ENCODE measurements at places on chromosomes 1 and 21.

GRCh38 chr1:96465441-96465840 lies 256.1 kb upstream of the PTBP2 start:
- no peak for DNase-seq

GRCh38 chr1:157269656-157270375 lies 131.6 kb upstream of the ETV3 start:
- peak; percentile 21 for DNase-seq

GRCh38 chr1:105686874-105687690 lies 1369.4 kb upstream of the PRMT6 start:
- DNase-seq = no peak

GRCh38 chr1:2356911-2357845 lies 34.2 kb downstream of the MORN1 start:
- DNase-seq = no peak

DNA sequence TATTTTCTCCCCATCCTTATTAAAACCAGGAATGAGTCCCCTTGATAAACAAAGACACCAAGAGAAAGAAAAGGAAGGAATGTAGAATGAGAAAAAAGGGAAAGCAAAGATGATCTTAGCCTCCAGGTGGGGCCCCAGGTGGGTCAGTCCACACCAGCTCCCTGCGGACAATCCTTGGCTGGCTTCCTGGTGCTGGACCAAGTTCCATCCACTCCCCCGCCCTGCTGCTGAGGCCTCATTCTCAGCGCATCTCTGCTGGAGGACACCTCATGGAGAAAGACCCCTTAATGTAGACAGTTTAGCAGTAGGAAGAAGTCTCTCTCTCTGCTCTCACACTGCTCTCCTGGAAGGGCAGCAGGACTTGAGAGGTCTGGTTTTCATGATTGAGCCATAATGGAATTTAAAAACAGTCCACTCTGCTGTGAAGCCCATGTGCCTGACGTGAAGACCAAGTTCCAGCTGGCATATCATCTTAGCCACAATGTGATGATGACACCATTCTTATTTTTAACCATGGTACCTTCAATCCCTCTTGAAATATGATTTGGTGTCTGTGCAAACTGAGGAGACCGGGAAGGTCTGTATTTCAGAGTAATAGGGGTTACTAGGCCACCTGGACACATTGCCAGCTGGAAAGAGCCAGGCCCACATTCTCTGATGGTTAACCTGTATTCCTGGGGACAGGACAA lies 83.1 kb downstream of the WLS start:
- DNase-seq = no peak

GRCh38 chr1:226988334-226988666 lies 48.2 kb downstream of the COQ8A start:
- DNase-seq = no peak

GRCh38 chr1:15849775-15850324 lies 2.3 kb downstream of the SPEN start:
- DNase-seq = peak; percentile 58

GRCh38 chr1:99365141-99365540 lies 100.8 kb downstream of the PLPPR4 start:
- DNase-seq = no peak

DNA sequence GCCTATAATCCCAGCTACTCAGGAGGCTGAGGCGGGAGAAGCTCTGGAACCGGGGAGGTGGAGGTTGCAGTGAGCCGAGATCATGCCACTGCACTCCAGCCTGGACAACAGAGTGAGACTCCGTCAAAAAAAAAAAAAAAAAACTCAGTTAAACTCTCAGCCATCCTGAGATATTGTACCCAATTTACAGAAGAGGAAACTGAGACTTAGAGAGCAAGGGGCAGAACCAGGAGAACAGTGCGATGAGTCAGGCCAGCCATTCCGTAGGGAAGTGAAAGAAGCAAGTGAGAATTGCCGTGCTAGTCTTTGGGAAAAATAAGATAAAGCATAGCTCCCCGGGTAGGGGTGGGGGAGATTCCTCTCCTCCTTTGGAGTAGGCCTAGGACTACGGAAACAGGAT lies 69.7 kb downstream of the SETD4 start:
- DNase-seq = no peak

GRCh38 chr1:8938232-8938999 lies 7.3 kb upstream of the CA6 start:
- DNase-seq = no peak

GRCh38 chr1:192977089-192977706 lies 82.0 kb downstream of the UCHL5 start:
- no peak for DNase-seq

GRCh38 chr1:165698761-165699052 lies 345 bp upstream of the ALDH9A1 start:
- DNase-seq = no peak

- no peak for DNase-seq
These were observed 7.9 kb upstream of the ARL8A start for GRCh38 chr1:202152399-202152798.

DNA sequence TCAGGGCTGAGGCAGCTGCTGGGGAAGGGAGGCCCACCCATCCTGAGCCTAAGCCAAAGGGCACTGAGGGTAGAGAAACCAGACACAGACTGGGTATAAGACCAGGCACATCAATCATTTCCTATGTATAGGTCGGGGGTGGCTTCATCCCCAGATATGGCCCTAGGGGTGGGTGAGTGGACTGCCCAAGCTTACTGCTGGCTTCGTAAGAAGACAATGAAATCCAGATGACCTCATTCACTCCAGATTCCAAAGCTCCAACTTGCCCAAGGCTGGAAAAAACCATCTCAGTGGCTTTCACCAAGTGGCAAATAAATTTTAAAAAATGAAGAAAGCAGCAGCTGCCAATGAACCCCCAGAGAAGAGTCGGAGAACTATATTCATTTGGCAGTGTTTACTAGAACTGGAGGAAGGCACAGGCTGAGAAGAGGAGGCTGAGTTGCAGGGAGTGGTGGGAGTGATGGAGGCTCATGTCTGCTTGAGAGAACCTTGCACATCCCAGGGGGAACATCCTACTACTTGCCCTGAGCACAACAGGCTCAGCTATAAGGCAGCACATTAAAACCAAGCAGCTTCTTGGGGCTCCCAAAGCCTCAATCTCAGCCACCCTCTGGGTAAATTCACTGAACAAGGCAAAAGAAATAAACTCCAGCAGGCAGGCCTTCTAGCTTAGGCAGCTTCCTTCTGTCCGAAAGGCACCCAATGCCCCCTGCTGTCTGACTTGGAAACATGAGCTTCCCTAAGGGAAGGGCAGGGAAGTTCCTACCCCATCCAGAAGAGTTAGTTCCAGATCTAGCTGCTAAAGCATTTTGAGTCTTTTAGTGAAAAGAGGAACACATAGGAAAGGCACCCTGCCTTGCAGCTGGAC lies 14.1 kb downstream of the PEA15 start:
- peak; percentile 51 for DNase-seq

DNA sequence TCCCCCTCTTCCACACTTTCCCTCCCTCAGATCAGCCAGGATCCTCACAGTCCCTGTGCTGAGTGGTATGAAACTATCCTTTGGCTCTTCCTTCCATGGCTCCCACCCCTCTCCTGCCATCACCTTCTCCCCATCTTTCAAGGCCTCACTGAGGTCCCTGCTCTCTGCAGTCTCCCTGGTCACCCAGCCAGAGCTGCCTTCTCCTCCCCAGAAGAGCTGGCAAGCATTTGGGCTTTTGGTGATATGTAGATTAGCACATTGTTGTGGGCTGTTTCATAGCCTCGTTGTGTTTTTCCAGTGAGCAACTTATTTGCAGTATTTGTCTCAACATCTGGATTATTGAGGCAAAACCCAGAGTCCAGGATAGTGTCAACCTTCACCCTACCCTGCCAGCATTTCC lies 2.2 kb downstream of the CSF1 start:
- no peak for DNase-seq

DNA sequence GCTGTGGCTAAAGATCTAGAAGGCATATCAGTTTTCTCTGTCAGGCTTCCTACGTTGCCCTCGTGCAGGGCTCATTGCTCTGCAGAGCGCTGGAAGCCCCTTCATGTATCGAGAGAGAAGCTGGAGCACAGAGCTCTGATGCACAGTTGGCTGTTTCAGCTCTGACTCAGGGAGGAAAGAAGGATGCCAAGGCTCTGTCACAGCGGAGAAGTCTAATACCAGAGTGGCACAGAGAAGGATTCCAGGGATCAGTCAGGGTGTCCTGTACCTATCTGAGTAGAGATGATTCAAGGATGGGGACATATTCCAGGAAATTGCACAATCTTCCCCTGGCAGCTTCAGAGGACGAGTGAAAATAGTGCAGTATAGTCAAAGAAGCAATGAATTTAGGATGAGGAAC lies 179.2 kb upstream of the FMN2 start:
- DNase-seq = peak; percentile 8

All from inflammatory macrophage treated with lipopolysaccharide for 1 hour (primary cell).